ENCODE measurements at places on chromosomes 11 and 22.

- DNase-seq, result peak; percentile 37
Measured at GRCh38 chr11:30774496-30775232, 188.5 kb upstream of the MPPED2 start.

DNA sequence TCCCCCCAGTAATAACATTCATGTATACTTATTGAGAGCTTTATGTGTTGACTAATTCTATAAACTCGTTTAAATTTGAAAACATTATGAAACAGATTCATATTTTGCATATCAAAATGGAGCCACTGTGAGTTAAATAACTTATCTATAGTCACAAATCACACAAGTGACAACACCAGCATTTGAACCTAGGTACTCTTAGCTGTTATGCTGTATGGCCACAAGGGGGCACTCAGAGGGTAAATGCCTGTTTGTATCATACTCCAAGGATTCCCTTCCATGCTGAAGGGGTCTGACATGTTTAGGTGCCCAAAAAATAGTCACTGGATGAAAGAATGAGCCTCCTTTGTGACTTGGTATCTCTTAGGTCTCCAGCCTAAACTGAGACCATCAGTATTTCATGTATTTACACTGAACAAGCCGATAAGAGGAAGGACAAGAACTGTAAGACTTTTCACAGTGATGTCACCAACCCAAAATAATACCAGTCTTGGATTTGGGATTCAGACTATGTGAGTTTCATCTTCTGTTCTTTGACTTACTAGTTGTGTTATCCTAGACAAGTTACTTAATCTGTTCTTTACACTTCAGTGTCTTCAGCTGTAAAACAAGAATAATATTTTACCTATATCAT is 12.2 kb upstream of the OR52D1 start:
- DNase-seq, result peak; percentile 70

- no peak for DNase-seq
Measured at GRCh38 chr11:120869516-120870011, 154.3 kb upstream of the TBCEL start.

GRCh38 chr11:36306888-36307287 is 10.8 kb downstream of the PRR5L start:
- DNase-seq, result peak; percentile 37

DNA sequence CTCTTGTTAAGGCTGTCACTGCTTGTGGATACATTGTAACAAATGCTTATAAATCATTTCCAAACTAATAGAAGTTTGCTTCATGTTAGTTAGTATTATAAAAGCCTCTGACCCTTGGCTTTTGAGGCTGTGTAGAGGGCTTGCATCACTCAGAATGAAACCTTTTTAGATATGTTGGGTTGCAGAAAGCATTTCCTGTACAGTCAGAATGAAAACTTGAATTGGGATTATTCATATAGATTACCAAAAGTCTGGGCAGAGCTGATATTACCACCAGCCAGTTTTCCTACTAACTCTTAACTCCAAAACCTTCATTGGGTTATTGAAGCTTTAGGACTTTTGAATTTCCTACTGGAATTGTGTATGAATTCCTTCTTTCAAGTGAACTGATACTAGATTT is 12.0 kb downstream of the KMT2A start:
- DNase-seq, result no peak

GRCh38 chr11:119154178-119154577 is 5.3 kb downstream of the ABCG4 start:
- no peak for DNase-seq

- no peak for DNase-seq
Measured at GRCh38 chr11:22657101-22657694, 9.2 kb upstream of the GAS2 start.

GRCh38 chr22:42343531-42344081 is 73.2 kb upstream of the TCF20 start:
- DNase-seq, result peak; percentile 85

- DNase-seq, result no peak
Measured at GRCh38 chr11:12762278-12762677, 88.1 kb downstream of the TEAD1 start.

GRCh38 chr11:66242095-66242765 is 26.2 kb upstream of the RAB1B start:
- no peak for DNase-seq

DNA sequence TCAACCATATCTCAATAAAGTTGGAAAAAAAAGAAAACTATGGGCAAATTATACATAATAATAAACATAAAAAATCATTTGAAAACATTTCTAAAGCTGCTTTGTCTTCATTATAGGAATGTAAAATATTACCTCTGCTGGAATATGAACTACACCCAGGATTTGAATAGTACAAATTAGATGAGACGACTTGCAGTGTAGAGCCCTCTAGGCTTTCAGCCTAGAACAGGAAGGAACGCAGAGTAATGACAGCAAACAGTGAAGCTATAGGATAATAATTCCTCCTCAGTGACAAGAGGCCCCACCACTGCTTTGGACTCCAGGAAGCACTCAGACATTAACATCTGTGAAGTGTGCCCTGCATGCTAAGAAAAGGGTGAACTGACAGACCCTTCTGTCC is 7.7 kb downstream of the OR2AG1 start:
- DNase-seq, result no peak

DNA sequence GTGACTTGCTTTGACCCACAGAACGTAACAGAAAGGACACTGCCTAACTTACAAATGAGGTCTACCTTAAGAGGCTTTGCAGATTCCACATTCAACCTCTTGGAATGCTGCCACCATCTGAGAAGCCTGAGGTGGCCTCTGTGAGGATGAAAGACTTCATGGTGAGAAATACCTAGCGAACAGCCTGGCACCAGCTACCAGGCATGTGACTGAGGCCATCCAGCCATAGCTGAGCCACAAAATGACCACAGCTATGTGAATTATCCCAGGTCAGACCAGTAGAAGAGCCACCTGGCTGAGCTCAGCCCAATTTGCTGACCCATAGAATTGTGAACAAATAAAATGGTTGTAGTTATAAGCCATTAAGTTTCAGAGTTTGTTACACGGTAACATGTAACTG is 37.5 kb downstream of the PPARA start:
- DNase-seq, result no peak

- no peak for DNase-seq
Measured at GRCh38 chr11:102654761-102655160, 29.6 kb upstream of the MMP20 start.

DNA sequence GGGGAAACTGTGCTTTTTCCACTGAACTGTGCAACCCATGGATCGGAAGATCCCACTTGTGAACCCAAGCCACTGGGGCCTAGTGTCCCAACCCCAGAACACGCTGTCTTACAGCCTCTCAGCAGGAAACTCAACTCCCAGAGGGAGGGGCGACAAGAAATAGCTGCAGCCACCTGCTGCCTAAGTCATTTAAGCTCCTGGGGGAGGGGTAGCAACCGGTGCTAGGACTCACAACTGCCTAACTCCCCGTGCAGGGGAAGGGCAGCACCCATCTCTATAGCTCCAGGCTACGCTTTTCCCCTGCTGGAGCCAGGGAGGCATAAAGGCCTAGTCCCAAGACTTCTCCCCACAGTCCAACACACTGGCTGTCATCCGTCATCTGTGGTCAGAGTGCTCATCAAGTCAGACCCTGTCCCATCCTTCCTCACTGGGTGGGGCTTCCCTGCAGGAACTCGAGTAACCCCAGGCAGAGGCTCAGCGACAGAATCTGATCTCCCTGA is 363.0 kb downstream of the LUZP2 start:
- DNase-seq, result peak; percentile 3

GRCh38 chr11:8293171-8293570 is 29.5 kb upstream of the LMO1 start:
- no peak for DNase-seq

Data from iPS-NIHi11 (cell line).